ENCODE measurements at places on chromosomes 4 and X.

- no peak for DNase-seq
Measured at GRCh38 chr4:63105839-63106238, 1303.4 kb downstream of the TECRL start.

- DNase-seq = no peak
Measured at GRCh38 chr4:176902710-176903323, 110.1 kb upstream of the VEGFC start.

GRCh38 chr4:157287445-157287844, 66.9 kb downstream of the GRIA2 start:
- DNase-seq = no peak

GRCh38 chr4:112830753-112831386, 193.9 kb downstream of the LARP7 start:
- DNase-seq = no peak

DNA sequence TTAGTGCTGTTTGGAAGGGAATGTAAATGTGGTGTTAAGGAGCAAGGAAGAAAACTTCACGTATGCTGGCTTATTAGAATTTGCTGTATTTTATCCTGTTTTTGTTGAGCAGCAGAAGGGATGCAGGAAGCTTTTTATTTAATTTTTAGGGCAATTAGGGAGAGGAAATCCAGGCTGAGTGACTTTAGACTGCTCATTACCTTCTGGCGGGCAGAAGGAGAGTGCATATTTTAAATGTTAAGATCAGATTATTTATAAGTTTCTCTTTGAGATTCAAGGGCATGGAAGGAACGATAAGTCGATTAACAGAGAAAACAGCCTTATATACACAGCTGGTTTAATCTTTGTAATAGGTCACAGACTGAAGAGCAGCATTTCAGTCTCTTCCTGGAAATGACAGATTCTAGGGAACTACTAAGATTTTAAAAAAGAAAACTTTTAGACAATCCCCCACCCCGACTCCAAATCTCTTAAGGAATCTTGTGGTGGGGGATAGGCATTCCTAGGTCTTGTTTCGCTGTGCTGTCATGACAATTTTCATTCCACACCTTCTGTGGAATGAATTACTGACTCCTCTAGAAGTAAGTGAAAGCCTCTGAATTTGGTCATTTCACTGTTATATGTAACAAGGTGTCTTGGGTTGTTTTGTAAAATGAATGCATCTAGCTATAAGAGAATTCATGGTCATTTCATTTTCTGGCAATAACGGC, 402.5 kb downstream of the RAPGEF2 start:
- no peak for DNase-seq

DNA sequence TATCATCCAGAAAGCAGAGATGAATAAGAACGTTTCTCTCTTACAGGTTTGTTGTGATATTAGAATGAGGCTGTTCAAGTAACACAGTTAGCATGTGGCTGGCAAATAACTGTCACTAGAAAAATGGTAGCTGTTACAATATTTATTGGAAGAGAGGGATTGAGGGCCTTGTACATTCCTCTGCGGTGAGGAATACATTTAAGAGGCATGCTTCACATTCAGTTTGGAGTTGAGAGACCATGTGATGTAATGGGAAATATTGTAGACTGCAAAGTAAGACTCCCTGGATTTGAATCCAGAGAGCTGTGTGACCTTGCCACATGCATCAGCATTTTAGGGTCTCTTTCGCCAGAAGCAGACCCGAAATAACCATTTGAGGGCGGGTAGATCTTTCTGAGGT, 104.8 kb upstream of the KIT start:
- DNase-seq = no peak

DNA sequence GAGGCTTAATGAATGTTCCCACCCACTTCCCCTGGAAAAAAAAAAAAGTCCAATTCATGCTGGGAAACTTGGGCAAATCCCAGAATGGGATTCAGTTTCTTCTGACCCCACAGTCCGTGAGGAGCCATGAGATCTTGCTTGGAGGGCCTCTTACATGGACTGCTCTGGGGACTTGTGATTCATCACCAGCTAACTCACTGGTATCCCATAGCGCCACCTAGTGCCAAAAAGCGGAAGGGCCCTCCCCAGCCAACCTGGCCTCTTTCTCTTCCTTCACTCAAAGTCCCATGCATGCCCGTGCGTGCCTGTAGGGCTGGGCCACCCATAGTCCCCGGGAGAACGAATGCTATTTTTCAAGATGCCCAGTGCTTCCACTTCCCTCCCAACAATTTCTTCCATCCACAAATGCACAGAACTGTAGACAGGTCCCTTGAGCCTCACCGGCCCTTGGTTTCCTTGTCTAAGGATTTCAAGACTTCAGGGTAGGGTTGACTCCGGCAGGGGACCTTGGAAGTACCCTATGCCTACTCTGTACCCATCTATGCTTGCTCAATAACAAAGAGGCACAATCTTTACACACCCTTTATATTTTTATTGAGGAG, 5.1 kb downstream of the RTL5 start:
- DNase-seq = peak; percentile 78

GRCh38 chr4:47929682-47930201, 15.4 kb upstream of the NFXL1 start:
- no peak for DNase-seq

DNA sequence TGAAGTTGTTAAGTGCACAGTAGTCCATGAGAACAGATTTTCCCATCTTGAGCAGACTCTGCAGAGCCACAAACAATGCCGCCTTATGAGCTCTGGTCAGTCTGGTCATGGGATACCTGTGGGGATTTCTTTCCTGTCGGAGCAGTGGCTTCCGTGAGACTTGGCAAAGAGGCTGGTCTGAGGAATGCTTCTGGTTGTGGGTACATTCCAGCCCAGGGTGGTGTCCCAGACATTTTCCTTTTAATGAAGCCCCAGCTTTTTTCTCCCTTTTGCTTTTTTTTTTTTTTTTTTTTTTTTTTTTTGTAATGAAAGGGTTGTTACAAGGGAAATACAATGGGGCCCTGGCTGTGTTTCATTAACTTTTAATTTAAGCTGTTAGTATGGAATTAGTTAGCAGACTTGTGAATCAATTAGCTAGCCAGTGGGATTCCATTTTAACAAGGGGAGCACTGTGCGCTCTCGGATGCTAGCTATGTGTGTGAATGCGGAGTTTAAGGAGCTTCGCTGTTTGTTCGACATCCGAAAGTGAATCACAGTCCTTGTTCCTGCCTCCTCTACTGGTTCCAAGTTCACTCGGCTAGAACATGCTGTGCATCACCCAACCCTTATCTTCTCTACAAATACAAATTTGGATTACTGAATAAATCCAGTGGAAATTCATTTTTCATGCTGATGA, 225.1 kb downstream of the CBR4 start:
- DNase-seq = no peak

- no peak for DNase-seq
Measured at GRCh38 chrX:121733514-121733913, 686.1 kb downstream of the GLUD2 start.

GRCh38 chr4:117996891-117997290, 37.4 kb upstream of the NDST3 start:
- no peak for DNase-seq

DNA sequence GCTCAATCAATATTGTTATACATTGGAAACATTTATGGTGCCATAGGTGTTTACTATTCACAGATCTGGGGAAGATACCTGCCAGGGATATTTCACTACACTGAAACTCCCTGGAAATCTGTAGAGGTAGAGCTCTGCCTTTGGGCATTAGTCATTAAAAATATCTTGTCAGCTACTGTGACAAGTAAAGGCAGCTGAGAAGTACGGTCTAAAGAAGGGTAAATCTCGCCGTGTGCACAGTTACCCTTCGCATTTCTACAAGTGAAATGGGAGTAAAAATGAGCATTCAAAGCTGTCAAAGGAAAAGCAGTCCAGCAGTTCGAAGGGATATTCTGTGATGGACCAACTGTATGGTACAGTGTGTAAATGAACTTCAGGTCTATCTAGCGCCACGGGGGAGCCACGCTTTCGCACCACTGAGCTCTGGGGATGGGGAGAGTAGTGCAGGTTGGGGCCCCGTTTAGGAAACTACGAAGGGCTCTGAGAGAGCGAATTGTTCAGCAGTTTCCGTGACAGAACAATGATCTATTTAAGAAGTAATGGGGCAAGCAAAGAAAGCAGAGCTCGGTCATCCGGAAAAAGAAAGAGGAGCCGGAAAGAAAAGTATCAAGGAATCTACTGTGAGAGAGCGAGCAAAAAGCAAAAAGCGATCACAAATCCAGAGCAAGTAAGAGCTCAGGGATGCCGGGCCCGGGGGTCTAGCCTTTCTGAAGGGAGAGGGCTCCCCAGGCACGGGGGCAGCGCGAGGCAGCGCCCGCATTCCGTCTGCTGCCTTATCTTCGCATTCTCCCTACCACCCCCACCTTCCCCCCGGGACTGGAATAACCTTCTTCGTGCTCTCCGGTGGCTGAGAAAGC, 646 bp downstream of the TIGD4 start:
- DNase-seq = no peak

- DNase-seq = peak; percentile 61
Measured at GRCh38 chrX:136577552-136577951, 45.5 kb downstream of the VGLL1 start.

DNA sequence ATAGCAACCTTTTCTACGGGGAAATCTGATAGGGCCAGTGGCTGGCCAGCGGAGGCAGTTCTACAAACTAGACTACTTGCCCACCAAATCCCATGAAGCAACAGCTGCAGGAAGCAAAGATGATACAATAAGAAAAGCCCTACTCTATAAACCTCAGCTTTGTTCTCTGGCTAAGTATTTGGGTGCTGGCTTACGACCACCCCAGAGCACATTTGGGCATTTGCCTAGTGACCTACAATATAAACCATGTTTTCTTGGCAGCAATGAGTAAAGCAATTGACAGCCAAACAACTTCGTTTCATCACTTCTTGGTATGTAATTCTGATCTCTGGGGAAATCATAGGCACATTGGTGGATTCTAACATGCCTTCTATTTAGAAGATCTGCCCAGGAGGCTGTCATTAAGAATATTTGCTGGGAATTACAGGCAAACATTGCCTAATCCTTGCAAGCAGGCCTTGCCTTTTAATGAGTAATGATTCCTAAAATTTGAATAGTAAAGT, 7.5 kb upstream of the LHFPL1 start:
- no peak for DNase-seq

DNA sequence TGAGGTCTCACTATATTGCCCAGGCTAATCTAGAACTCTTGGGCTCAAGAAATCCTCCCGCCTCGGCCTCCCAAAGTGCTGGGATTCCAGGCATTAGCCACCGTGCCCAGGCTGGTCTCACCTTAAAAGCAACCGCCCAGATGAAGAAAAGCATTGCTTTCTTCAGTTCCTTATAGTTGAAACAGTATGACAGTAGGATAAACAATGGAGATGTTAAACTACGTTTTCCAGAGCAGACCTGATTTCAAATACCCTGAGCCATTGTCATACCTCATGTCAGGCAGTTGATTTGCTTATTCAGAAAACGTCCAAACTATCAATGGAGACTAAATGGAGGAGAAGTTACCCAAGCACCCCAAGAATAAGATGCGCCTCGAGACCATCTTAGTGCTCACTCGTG, 26.3 kb upstream of the TMEM131L start:
- no peak for DNase-seq

DNA sequence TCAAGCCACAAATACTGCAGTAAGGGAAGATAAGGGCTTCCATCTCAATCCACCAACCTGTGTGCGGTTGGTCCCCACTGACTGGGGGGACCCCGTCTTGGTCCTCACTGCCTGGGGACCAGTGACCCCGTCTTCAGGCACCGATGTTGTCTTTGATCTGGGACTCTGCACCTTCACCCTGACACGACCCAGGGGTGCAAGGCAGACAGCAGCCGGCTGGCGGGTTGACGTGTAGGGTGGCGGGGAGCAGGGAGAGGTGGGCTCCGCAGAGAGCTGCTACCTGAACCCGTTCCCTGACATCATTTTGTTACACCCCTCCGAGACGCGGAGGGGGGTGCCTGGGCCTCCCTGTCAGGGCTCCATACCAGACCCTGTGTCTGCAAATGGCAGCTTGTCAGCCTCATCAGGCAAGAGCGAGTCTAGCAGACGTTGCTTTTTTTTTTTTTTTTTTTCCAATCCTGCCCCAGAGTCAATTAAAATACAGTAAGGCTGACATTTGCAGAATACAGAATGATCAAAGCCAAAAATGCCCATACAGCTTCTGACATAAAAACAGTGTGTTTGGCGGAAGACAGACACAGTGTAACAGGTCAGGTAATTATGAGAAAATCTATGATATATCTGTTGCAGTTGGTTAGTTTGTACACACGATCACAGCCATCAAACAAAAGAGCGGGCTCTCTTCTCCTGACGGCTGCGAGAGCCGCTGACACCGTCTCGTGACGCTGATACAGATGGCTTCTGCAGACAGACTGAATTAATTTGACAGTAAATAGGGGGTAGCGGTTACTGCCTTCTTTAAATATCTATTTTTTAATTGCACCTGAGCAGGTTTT, 118.6 kb downstream of the CRLF2 start:
- no peak for DNase-seq

GRCh38 chr4:69522554-69522953, 26.8 kb upstream of the UGT2B4 start:
- no peak for DNase-seq

GRCh38 chrX:11837437-11837836, 79.4 kb downstream of the MSL3 start:
- DNase-seq = no peak

DNA sequence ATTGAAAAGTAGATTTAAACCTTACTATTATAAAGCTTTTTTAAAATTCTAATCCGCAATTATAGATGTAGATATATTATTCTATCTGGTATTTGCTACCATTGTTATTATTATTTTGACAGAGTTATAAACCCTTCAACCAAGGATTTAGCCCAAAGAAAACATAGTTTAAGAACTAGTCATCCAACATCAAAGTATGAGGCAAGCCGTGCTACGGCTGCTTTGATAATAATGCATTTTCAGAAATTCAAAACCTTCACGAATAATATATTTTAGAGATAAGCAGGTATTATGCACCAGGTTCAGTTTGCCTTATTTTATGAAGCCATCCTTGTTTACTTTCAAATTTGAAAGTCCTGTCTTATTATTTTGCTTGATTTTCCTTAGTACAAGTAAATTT, 1501.7 kb downstream of the RAPGEF2 start:
- DNase-seq = no peak

DNA sequence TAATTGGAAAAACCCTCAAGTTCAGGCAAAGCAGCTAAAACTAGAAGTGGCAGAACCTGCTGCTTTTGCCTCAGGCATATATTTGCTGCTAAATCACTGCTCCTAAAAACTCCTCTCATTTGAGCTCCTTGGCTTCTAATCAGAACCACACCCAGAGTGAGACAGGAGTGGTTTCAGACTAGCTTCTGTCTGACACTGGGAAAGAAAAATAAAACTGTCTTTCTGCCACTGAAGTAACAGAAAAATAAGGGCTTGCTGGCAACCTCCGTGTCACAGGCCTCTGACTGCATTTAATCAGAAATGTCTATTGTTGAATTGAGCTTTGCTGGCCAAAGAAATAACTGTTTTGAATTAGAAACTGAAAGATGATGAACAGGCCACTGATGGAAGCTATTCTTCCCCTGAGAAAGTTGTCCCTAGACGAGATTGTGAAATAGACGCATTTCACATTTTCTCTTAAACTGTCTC, 52.1 kb upstream of the RAP2C start:
- no peak for DNase-seq

Data from stimulated activated CD4-positive, alpha-beta T cell treated with anti-CD3 and anti-CD28 coated beads, Interleukin-12 subunit alpha, Interleukin-12 subunit beta, amount 100 ng/mL, for 24 hours (primary cell).